ENCODE measurements at places on chromosomes 7 and 10.

DNA sequence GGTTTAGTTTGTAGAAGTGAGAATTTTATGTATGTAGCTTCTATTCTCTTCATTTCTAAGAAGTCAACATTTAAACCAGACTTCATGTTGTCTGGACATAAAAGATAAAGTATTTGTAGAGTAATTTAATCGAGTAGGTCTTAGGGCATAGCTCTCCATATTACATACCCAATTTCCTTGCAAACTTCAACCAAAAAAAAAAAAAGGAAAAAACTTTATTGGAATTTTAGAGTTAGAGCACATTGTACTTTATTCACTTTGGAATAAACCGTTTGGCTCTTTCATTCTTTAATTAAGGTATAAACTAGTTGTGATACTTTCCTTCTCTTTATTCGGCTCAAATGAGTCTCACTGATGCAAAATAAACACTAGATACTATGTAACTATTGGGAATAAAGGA lies 36.0 kb downstream of the PTER start:
- DNase-seq = no peak

DNA sequence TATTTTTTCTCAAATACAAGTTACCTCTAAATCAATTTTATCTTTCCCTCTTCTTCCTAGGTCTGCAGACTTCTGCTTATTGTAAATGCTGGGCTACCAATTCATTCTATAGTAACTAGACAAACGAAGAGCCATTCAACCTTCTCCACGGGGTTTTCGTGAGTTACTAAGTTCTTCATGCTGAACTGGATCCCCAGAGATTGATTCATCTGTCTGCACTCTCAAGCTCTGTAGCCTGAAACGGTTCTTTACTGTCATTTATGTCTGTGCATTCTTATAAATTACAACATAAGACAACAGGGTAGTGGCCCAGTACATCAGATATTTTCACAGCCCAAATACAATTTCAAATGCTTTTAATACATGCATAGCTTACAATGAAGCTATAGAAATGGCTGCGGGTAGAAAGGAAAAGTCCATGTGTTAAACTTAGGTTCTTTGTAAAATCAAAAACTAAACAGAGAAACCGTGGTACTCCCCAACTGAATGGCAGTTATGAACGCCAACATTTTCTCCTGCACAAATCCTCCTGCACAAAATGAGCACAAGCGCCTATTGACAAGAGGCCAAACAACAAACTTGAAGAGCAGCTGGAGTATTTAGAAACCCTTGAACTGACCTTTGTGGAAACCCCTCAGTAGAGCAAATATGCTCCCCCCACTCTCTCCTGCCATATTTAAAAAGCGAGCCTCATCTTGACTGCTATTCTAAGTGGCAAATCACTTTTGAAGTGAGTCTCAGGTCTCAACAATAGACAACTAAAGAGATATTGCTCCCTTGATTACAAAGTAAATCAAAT lies 20.7 kb downstream of the LAMB1 start:
- no peak for DNase-seq

DNA sequence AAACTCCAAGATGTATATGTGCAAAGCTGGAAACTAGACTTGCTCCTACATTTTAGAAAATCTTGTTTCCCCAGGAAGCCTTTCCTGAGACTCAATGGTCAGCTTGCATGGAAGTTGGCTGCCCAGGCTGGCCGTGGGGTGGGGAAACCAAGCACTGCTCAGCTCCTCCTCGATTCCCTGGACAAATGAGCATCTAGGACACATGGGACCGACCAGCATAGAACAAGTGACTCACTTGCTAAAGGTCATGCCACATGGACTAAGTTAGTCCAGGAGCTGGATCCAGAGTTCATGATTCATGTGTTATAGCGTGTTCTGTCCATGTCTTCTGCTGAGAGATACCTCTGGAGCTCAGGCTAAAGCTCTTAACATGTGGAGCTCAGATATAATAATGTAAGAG lies 6.2 kb downstream of the FAM180A start:
- DNase-seq = no peak

- DNase-seq = no peak
Observed at GRCh38 chr10:121800831-121801230, 127.0 kb downstream of the ATE1 start.

- DNase-seq = no peak
Observed at GRCh38 chr7:7251742-7252141, 69.4 kb downstream of the C1GALT1 start.

DNA sequence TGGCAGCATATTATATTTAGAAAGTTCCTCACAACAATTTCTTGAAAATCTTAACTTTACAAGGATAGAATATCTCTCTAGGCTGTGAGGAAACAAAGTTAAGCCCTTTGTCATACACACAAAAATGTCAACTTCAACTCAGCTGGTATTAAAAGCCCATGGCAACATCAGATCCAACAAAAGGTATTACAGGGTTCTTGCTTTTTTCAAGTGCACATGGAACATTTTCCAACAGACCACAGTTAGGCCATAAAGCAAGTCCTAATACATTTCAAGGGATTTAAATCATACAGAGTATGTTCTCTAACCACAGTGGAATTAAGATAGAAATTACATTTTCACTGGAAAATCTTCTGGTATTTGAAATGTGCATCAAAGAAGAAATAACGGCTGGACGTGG lies 71.9 kb upstream of the OIT3 start:
- DNase-seq = no peak

DNA sequence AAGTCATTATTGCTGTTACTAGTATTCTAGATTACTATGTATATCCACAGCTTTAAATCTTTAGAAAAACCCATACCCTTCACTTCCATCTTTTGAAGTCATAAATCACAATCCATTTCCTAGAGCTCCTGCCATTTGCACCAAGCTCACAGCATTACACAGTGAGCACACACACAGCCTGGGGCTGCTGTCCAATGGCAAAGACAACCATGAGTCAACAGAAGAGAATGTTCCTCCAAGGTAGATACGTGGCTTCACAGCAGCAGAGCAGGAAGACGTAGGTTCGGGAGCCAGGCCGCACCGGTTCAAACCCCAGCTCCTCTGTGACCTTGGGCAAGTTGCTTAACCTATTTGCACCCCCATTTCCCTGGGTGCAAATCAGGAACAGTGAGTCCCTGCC lies 234.6 kb downstream of the DIP2C start:
- DNase-seq = no peak

GRCh38 chr7:43553999-43554398 lies 28.9 kb upstream of the STK17A start:
- no peak for DNase-seq

DNA sequence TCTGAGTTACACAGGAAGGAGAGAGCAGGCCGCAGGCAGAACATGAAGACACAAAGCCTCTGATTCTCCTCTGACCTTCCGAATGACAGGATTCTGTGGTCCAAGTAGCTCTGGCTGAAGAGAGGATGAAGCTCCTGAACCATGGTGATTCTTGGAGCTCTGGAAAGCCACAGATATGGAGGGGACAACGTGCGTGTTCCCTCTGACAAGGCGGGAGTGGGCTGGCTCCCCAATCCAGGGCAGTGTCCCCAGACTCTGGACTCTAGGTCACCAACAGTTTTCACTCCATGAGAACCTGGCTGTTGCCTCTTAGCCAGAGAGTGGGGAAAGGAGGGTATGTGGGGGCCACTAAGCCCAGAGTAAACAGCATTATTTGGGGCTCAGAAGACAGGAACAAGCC lies 7.4 kb upstream of the TRPV6 start:
- no peak for DNase-seq

- DNase-seq = no peak
Observed at GRCh38 chr7:113247198-113247597, 128.8 kb upstream of the SMIM30 start.

GRCh38 chr7:130401578-130401977 lies 21.3 kb downstream of the CPA1 start:
- DNase-seq = no peak

DNA sequence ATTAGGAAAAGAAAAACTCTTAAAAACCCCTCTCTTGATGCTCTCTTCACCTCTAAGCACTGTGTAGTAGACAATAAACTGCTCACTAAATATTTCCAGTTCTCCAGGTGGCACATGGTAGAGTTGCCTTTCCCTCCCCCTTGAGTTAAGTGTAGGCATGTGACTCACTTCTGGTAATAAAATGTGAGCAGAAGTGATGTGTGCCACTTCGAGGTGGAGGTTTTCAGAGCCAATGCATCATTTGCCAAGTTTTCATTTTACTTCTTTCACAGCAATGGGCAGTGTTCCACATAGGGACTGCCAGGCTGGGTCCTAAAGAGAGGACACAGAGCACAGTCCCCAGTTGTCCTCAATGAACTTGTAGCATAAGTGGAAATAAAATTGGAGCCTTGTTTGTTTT lies 131.6 kb upstream of the NPY start:
- DNase-seq = no peak

- no peak for DNase-seq
Observed at GRCh38 chr10:17206210-17206709, 4.8 kb upstream of the TRDMT1 start.

GRCh38 chr10:97291357-97292096 lies 910 bp downstream of the ARHGAP19 start:
- DNase-seq = no peak

DNA sequence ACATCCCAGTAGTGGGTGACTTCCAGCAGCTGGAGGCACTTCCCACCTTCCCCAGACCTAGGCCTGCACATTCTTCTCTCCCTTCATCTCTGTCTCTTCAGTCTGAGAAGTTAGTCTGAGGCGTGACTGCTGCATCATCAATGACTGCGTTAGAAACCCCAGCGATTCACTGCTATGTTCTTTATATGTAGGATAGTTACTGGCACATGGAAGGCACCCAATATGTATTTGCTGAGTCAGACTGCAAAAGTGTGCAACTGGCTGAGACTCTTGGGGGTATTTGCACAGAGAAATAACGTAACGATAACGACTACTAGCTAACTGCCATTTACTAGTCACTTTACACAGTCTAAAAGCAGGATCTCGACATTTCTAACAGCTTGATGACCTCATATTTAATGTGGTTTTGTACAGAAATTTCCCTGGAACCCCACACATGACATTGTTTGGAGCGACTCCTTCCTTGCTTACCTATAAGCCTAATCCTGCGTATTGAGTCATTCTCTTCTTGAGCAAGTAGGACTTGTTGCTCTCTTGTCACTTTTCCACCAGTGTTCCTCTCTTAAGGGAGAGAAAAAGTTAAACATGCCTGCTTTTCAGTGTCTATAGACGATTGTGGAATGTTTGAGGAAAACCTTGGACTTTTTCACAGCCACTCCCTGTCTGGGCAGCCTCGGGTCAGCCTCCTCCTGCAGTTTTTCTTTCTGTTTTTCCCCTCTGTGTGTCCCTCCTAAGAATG lies 45.5 kb downstream of the THNSL1 start:
- DNase-seq = no peak

- no peak for DNase-seq
Observed at GRCh38 chr10:105682911-105683310, 1041.8 kb downstream of the SORCS3 start.

DNA sequence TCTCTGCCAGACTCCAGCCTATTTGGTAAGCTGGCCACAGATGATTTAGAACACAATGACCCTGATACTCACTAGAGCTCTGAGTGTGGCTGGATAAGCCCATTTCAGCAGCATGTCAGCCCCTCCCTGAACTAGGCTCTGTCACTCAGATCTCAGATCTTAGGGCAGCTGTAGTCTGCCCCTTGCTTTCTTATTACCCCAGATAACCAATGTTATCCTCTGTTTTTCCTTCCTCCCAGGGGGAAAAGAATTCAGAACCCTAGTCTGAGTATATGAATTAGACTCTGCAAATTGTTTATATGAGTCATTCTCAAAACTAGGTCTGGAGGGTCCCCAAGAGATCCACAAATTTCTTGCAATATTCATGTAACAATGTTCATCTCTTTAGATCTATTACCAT lies 286.2 kb downstream of the KCNMA1 start:
- no peak for DNase-seq

DNA sequence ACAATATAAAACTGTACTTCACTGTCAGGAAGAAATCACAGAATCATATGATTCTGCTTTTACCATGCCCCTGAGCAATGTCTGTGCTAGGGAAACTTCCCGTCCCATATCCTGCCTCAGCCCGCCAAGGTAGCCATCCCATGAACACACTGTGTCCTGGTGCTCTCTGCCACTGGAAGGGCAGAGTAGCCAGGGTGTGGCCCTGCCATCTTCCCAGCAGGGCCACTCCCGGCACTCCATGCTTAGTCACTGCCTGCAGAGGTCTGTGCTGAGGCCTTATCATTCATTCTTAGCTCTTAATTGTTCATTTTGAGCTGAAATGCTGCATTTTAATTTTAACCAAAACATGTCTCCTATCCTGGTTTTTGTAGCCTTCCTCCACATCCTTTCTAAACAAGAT lies 31.8 kb downstream of the AP3M1 start:
- no peak for DNase-seq

DNA sequence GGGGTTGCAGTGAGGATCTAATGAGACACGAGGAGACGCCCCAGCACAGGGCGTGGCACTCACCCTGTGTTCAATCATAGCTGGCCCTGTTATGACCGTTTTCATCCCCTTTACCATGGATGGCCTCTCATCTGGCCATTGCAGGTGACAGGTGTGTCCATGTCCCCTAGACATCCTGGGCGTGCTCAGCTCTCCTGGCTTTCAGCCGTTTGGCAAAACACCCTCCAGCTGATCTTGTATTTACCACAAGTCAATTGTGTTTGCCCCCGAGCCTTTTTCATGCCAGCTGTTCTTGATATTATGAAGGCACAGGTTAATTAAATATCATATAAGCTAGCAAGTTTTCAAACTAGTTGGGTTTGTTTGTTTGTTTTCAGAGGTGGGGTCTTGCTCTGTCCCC lies 97.1 kb downstream of the CHST15 start:
- DNase-seq = no peak

- no peak for DNase-seq
Observed at GRCh38 chr7:36637417-36637816, 86.9 kb downstream of the AOAH start.

DNA sequence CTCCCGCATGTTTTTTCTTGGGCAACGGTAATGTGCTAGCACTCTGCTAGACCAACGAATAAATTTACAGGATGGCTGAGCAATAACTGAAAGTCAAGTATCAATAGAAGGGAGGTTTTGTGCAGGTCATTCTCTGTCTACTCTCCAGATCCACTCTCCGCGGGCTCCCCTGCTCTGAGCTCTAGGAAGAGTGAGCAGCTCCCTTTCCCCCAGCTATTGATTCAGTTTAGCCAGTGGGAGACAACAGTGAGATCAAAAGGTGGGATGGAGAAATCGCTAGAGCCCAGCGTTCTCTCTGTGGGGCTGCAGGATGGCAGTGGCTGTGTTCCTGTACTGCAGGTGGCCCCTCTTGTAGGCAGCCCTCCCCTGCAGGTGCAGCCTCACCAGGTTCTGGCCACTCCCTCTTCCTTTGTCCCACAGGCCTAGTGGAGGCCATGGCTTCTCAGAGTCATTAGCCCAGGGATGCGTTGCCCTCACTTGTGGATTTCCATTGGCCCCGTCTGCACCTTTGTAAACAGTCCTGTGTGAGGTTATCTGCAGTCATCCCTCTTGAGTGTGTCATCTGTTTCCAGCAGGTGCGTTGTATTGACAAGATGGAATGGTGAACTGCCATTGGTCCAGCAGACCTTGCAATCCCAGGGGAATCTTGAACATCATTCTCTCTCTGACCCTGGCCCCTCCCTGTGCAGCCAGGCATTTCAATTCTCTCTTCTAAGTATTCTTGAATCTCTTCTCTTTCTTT lies 11.1 kb downstream of the MSRB2 start:
- peak; percentile 29 for DNase-seq

- no peak for DNase-seq
Observed at GRCh38 chr7:141461924-141462323, 89.3 kb upstream of the AGK start.

- peak; percentile 9 for DNase-seq
Observed at GRCh38 chr10:84114088-84114667, 25.1 kb upstream of the GHITM start.
